ENCODE measurements at places on chromosomes 4 and X.

DNA sequence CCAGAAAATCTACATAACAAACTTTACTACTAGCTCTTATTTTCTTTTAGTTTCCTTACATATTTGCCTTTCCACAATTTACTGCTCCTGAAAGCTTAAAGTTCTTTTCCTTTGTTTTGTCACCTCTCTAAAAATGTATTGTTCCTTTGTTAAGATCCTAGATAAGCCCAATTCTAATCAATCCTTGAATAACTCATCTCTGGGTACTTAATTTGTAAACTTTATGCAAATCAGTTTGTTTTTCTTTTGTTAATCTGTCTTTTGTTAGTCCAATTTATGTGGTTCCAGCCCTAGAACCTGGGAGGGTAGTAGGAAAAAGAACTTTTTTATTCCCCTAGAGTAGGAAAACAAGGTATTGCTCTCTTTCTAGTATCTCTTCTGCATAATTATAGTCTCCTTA is 444.7 kb downstream of the PCDH10 start:
- no peak for DNase-seq

GRCh38 chrX:71609095-71609750 is 9.1 kb downstream of the CXCR3 start:
- DNase-seq: no peak

- DNase-seq: no peak
These were observed 24.0 kb upstream of the TMEM255A start for GRCh38 chrX:120335289-120335688.

- no peak for DNase-seq
These were observed 75.4 kb upstream of the PACRGL start for GRCh38 chr4:20624793-20625374.

- DNase-seq: no peak
These were observed 409.8 kb upstream of the GALNT7 start for GRCh38 chr4:172758586-172759340.

GRCh38 chr4:120837656-120838055 is 84.9 kb downstream of the PRDM5 start:
- no peak for DNase-seq

DNA sequence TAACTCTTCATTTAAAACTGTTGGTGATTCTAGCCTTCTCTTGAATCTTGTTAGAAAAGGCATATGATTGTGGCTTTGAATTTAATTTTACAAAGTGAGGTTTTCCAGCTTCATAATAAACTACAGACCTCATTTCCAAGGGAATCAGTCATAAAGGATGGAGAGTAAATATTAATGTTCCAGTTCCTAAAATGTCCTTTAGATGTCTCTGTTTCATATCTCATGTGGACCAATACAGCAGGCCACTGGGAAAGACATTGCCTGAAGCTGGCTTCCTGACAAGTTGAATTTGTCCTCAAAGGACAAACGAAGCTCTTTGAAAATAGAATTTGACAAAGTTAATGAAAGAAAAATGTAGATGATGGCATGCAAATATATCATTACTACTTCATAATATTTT is 125.4 kb downstream of the ZNF330 start:
- no peak for DNase-seq

DNA sequence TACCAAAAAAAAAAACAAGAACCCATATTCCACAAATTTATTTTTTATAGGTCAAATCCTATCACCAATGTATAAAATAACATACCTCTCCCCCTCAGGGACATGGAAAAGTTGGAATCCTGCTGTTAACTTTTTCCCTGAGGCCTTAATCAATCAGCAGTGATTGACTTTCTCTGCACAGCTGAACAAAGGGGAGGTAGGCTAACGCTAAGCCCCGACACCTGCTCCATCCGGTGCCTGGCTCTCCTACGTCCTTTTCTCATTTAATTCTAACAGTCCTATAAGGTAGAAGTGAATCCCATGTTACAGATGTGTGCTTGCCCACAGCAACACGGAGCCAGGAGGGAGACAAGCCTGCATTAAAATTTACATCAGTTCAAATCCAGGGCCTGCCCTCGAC is 2.8 kb downstream of the CENPU start:
- DNase-seq: no peak

- no peak for DNase-seq
These were observed 22.8 kb upstream of the SPON2 start for GRCh38 chr4:1195109-1195671.

- DNase-seq: no peak
These were observed 24.4 kb upstream of the LHFPL1 start for GRCh38 chrX:112704187-112704586.

DNA sequence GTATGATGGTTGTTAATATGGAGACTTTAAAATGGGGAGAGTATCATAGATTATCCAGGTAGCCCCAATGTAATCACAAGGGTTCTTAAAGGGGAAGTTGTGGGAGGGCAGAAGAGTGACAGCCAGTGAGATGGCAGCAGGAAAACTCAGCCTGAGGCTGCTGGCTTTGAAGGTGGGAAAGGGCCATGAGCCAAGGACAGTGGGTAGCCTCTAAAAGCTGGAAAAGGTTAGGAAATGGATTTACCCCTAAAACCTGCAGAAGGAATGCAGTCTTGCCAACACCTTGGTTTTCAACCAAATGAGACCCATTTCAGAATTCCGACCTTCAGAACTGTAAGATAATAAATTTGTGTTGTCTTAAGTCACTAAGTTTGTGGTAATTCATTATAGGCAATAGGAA is 68.8 kb upstream of the BLTP1 start:
- no peak for DNase-seq

GRCh38 chr4:107265859-107266258 is 229.7 kb upstream of the DKK2 start:
- no peak for DNase-seq

DNA sequence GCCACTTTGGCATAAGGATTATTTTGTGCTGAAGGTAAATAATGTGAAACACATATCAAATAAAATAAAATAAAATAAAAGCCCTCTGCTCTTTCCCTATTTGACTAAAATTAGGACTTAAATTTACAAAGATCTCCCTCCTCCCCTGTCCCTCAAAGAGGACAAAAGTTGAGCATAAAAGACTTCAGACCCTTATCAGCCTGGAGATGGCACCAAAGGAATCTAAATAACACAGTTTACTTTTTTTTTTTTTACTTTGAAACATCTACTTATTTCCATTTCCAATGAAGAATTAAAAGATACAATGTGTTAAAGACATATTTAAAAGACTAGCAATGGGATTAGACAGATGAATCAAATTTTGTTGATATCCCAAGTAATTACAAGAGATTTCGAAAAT is 89.7 kb downstream of the EPHA5 start:
- DNase-seq: no peak

DNA sequence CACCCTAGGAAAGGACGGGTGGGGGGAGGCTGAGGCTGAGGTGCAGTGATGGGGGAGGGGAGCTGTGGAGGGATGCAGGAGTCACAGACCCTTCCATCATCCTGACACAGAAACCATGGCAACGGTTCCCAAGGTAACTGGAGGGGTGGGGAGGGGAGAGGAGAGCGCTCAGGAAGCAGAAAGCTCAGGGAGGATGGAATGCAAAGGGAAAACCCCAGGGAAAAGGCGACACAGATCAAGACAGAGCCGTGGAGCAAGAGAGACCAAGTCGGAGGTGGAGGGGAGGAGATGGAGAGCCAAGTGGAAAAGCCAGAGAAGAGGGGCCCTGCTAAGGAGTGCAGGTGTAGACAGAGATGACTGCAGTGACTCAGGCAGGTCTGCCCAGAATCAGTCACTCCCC is 14.5 kb downstream of the L1CAM start:
- no peak for DNase-seq

DNA sequence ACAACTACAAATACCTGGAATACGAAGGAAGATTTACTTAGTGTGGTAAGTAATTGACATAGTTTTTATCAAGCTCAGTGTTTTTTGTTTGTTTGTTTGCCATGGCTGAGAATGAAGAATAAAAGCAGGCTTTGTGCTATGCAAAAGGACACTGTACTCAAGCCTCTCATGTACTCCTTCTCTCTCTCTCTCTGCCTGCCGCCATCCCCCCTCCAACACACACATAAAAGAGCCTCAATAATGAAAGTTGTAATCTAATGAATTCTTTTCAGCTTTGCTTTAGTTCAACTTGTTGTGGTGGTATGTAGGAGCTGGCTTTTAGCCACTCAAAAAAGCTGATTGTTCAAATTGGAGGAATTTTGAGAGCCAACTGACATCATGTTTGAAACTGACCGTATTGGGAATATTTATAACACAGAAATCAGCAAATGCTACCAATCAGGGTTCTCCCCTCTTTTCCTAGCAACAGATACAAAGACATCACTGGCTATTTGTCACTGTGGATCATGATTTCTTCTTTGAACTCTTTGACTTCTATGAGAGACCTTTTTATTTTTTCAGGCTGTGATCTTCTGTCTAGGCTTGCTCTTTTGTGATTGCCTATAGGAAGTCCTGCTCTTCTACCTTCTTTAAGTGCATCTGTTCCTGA is 1148.8 kb downstream of the RAPGEF2 start:
- DNase-seq: no peak

GRCh38 chr4:83197555-83198235 is 83.2 kb upstream of the PLAC8 start:
- DNase-seq: peak; percentile 19

DNA sequence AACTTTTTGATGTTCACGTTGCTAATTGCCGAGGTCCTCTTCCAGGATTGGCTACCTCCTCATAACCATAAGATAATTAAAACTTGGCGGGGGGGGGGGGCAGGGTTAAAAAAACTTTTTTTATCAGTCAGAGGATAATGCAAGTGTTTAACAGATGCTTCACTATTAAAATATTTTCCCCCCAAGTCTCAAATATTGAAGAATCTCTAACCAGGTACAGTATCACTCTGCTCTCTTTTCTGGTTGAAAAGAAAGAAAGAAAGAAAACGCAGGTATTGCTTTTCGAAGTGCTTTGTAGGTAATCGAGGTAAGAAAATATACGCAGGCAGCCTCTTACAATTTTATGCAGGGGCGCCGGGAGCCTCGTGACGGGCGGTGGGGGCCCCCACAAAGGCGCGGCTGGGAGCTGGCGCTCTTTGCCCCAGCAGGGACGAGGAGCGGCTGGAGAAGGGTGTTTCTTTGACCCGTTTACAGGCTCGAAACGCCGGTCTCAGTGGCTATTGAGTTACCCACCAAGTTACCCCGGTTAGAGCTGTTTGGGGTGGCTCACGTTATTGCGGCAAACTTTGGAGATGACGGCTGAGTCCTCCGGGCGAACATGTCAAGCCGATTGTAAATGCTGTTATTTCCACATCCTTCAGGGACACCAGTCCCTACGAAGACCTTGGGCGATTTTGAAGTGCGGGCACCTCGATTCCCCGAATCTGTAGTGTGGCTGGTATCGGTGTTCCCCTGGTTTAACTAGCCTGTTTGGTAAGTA is 477 bp upstream of the HAND2 start:
- no peak for DNase-seq

DNA sequence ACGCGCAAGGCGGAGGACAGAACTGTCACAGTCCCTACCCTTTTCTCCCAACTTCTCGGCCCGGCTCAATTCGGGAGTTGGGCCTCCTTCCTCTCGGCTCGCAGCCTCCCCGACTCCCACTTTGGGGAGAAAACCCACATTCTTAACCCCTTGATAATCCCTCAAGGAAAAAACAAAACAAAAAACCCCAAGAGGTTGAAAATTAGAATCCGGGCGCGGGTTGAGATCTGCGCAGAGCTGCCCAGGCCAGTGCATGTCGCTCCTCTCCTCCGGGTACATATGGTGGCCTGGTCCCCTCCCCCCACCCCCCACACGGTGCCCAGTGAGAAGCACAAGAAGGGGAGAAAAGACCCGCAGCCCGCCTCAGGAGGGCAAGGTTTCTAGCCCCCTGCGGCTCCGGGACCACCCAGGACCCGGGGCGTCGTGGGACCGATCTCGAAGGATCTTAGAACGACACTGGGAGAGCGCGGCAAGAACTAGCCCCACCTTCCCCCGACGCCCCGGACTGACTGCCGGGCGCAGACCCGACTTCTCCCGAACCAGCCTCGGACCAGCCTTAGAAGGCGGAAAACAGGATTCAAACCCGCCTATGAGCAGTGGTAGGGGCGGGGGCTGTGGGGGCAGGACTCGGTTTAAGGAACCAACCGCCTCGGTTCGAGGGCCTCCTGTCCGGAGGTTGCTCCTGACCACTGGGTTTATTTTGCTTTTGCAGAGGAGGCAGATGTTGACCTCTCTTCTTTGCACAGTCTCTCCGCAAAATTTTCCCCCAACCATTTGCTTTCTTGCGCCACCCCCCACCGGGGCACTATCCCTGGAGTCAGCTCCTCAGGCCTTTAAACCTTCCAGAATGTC is 2.5 kb upstream of the PDGFRA start:
- DNase-seq: no peak

DNA sequence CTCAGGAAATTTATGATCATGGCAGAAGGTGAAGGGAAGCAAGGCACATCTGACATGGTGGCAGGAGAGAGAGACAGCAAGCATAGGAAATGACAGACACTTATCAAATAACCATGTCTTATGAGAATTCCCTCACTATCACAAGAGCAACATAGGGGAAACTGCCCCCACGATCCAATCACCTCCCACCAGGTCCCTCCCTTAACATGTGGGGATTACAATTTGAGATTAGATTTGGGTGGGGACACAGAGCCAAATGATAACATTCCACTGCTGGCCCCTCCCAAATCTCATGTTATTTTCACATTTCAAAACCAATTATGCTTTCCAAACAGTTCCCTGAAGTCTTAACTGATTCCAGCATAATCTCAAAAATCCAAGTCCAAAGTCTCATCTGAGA is 8.2 kb upstream of the TMA16 start:
- DNase-seq: no peak

DNA sequence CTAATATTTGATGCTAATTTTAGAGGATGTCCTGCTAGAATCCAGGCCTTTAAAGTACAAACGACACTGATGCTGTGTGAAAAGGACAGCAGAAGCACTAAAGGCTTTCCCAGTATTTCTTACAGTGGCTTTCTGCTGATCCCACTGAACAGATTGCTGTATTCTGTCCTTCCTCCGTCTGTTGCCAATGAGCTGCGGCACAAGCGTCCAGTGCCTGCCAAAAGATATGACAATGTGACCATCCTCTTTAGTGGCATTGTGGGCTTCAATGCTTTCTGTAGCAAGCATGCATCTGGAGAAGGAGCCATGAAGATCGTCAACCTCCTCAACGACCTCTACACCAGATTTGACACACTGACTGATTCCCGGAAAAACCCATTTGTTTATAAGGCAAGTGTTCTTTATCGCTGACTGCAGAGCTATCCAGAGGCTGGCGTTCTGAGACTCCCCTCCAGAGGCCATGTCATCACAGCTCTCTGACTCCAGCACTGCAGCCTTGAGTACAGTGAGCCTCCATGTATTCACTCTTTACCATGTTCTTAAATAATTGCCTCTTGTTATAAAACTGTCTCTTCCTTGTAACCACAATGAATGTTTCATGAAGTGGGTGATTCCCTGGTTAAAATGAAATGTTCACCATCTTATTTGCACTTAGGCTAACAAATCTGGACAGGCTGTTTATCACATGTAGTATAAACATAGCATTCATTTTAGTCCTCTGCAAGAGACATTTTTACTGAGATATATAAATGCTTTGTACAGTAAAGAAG is 43.6 kb downstream of the GUCY1B1 start:
- DNase-seq: no peak

GRCh38 chr4:108425988-108426387 is 194.4 kb upstream of the RPL34 start:
- DNase-seq: no peak

GRCh38 chr4:80419946-80420345 is 84.4 kb downstream of the CFAP299 start:
- DNase-seq: no peak

All from anterior cingulate cortex (tissue), 58 donors.